RCC 7860 (cell line): ENCODE measurements at places on chromosomes 16 and 17.

- DNase-seq: no peak
Measured at GRCh38 chr17:39107155-39107554, 44.3 kb downstream of the PLXDC1 start.

DNA sequence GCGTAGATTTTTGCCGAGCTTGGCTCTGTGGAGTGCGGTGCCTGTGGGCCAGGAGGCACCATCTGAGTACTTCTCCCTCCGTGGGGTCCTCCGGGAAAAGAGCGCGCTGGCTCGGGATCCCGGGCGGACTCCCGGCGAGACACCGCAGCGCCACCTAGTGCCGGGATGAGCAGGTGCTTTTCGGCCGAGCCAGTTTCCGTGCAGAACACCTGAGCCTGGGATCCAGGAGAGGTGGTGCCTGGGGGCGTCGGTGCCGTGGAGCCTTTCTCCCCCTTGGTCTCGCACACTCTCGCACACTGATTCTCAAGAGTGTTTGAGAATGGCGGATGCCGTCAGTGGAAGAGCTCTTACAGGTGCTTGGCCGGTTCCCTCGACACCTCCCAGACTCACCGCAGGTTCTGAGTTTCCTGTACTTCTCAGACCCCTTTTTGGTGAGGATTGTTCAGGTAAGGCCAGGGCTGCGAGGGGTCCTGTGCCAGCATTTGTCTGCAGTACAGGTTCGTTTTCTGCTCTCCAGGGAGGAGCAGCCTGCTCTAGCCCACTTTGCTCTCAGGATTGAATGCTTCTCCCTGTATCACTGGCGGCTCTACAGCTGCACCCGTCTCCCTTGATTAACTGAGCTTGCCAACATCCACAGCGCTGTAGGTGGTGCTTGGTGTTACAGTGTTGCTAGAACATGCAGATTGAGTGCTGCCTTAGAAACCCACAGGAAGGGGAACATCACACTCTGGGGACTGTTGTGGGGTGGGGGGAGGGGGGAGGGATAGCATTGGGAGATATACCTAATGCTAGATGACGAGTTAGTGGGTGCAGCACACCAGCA lies 23.3 kb downstream of the TBCD start:
- no peak for DNase-seq

- no peak for DNase-seq
Measured at GRCh38 chr17:42053731-42054500, 3.5 kb upstream of the C17orf113 start.

GRCh38 chr16:14193316-14193871 lies 122.3 kb downstream of the MRTFB start:
- DNase-seq: no peak

GRCh38 chr16:86569701-86570447 lies 3.2 kb downstream of the FOXC2 start:
- DNase-seq: no peak

- no peak for DNase-seq
Measured at GRCh38 chr17:69117855-69118784, 23.6 kb downstream of the ABCA6 start.

DNA sequence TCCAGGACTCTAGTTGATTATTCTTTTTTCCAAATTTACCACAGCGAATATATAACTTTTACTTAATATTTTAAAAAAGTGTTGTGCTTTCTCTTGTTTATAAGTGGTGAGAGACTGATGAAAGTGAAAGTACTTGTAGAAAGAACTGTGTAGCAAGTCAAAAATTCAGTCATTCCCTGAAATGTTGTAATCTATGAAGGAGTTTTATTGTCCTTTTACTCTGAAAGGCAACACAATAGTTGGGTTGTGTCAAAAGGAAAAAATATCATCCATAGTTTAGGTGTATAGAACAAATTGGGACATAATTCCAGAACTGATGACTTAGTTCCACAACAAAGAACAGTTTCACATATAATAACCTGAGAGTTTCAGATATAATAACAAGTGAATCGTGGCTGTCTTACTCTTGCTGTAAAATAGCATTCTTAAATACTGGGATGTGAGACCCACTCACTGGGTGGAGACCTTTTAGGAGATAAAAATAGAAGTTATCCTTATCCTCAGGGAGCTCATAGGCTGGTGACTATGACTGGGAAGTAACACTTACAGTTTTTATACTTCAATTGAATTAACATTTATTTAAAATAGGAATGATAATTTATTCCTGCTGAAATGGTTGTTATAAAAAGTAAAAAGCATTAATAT lies 20.6 kb downstream of the CYB5B start:
- DNase-seq: no peak

DNA sequence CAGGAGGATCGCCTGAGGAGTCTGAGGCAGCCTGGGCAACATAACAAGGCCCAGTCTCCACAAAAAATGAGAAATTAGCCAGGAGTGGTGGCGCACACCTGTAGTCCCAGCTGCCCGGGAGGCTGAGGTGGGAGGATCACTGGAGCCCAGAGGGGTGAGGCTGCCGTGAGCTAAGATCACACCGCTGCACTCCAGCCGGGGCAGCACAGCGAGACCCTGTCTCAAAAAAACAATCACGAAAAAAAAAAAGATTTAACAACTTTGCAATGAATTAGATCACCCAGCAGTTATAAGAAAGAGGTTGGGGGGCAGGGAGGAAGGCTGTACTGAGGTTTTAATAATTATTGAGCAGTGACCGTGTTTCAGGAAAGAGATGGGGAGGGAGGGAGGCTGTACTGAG lies 49.4 kb downstream of the RPH3AL start:
- DNase-seq: no peak

DNA sequence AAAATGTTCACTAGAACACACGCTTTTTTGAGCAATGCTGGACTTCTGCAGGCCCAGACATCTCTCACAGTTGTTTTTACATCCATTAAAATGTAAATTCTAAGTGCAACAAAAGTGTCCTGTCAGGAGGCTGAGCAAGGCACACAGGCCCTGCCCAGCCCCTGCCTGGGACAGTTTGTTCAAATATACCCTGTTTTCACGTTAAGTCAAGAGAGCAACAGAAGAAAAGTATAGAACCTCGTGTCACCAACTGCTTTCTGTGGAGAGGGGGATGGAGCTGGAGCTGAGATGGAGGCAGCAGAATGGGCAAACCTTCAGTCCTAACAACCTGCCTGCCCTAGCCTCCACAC lies 4.3 kb upstream of the HOXB2 start:
- no peak for DNase-seq

- DNase-seq: peak; percentile 96
Measured at GRCh38 chr17:40314584-40314956, 5.6 kb downstream of the RARA start.

GRCh38 chr16:9256196-9256595 lies 164.8 kb downstream of the HAPSTR1 start:
- no peak for DNase-seq

GRCh38 chr16:69465881-69466280 lies 41.5 kb downstream of the CYB5B start:
- no peak for DNase-seq

DNA sequence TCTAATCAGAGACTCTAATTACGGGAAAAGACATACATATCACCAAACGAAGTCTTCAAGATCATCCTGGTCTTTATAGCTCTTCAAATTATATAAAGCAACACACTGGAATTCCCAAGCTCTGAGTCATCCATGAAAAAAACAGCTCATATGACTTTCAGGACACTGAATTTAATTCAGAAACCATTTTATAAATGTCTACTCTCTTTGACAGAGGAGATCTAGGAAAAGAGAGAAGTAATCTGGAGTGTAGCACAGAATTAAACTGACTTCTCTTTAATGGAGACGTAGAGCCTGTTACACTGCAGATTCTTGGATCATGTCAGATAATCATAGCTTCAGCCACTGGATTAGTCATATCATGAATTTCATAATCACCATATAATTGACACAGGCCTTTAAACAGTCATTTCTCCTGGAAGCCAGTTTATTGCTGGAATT lies 86.8 kb upstream of the WSB1 start:
- peak; percentile 34 for DNase-seq

GRCh38 chr16:66682271-66682670 lies 14.3 kb downstream of the CMTM4 start:
- no peak for DNase-seq

GRCh38 chr17:19387921-19388521 lies 1.0 kb upstream of the MFAP4 start:
- no peak for DNase-seq

DNA sequence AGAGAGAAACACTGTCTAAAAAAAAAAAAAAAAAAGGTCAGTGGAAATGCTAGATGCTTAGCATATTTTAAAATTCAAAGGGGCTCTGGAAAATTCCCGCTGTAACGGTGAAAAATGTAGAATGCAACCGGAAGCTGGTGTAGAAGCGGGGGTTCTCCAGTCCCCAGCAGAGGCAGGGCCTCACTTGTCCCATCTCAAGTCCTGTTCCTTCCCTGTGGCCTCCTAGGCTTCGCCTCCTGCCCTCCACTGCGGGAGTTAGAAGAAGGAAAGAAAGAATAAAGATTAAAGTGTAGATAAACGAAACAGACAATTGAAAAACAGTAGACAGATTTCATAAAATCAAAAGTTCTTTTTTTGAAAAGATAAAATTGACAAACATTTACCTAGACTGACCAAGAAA lies 14.8 kb upstream of the ZNF287 start:
- DNase-seq: no peak

GRCh38 chr16:25030420-25031131 lies 15.4 kb upstream of the ARHGAP17 start:
- DNase-seq: no peak

DNA sequence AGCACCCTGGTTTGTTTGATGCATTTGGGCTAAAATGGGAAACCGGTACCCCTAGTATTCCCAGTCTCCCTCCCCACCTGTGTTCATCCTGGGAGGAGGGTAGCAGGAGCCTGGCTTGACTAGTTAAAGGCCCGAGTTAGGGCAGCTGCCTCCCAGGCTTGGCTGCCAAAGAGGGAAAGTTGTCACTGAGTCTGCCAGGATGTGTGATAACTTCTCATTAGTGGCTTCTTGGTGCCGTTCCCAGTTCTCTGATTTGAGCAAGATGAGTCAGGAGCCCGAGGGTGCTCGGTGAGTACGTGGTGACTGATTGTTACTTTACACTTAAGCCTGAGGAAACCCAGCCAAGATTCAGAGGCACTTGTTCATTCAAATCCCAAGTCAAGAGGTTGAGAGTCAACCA lies 2.5 kb downstream of the KRT32 start:
- peak; percentile 87 for DNase-seq

- peak; percentile 42 for DNase-seq
Measured at GRCh38 chr17:57541472-57542394, 203.4 kb downstream of the CCDC182 start.

DNA sequence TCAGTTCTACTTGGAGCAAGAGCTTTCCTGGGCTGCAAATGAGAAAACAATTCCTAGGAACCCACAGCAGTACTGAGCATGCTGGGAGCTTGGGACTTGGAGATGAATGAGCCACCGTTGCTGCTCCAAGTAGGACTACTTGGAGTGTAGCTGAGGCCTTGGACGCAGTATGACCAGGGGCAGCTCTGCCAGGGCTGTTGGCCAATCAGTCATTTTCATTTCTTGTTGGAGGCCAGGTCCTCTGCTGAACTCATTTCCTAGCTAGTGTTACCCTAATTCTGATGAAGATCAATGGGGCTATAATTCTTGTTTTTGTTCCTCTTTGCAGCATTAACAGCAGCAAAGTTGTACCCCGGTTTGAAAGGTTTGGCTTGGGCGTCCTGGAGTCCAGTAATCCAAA lies 8.0 kb upstream of the LGALS9 start:
- DNase-seq: no peak

DNA sequence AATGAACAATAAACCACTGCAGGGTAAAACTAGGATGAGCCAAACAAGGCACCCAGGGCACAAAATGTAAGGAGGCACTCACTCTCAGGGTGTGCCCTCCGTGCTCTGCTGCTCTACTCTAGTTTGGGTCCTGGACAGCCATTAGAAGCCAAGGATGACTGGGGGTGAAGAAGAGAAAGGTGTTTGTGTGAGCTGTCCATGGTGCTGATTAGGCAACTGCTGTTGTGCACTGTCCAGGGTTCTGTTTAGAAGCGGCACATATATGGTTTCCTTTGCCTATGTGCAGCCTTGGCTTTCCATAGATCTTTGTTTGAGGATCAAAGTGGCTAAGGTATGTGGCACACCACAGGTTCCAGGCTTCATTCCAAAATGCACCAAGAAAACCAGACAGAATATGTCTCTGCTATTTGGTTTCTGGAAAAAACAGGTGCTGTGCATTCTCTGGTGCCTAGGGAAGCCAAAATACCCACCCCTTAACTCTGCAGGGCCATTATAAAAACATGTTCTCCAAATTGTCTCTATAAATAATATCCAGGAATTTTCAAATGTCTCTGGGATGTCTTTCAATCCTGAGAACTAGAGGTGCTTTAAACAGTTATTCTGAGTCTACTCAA lies 123.5 kb downstream of the CBLN1 start:
- DNase-seq: no peak

DNA sequence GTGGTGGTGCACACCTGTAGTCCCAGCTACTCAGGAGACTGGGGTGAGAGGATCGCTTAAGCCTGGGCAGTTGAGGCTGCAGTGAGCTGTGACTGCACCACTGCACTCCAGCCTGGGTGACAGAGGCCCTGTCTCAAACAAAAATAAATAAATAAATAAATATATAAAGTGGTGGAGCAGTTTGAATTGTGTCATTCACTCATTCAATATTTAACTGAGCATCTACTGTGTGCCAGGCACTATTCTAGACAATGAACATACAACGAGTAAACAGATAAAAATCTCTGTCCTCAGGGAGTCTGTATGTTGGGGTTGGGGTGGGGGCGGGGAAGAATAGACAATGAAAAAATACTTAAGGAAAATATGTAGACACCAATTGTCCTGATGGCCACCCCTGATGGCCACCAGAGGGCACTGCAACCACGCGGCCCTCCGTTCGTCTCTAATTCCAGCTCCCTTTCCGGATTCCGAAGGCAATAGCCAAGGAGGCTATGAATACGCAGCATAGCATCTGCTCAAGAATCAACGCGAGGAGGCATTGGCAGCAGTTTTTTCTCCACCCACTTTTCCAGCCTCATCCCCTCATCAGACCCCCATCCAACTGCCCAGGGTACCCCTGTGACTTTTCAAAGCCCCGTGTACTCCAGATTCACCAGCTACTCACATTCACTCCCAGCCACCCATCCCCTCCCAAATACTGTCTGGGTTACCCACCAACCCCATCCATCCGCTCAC lies 21.4 kb downstream of the QPRT start:
- DNase-seq: peak; percentile 61

GRCh38 chr16:58265480-58266052 lies 29.3 kb downstream of the PRSS54 start:
- no peak for DNase-seq

DNA sequence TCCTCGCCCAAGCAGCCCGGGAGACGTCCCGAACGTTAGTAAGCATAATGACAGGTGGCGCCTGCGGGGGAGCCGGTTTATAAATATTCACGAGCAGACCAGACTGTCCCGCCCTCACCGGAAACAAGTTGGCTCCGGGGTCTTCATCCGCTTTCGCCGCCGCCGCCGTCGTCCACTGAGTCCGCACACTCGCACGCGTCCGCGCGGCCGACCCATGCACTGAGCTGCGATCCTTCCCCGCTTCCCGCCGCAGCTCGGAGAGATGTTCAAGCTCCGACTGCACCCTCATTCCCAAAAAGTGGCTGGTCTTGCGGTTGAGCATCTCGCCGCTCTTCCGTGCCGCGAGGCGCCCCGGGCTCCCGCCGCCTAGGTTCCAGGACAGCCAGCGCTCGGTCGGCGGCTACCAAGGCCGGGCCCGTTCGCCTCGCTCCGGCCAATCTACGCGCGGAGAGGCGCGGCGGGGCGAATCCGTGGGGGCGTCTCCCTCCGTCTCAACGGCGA lies 385 bp downstream of the CFAP119 start:
- peak; percentile 19 for DNase-seq

- peak; percentile 29 for DNase-seq
Measured at GRCh38 chr16:71542377-71542776, 16.2 kb downstream of the CHST4 start.
